ENCODE measurements at places on chromosomes 13 and 19.

DNA sequence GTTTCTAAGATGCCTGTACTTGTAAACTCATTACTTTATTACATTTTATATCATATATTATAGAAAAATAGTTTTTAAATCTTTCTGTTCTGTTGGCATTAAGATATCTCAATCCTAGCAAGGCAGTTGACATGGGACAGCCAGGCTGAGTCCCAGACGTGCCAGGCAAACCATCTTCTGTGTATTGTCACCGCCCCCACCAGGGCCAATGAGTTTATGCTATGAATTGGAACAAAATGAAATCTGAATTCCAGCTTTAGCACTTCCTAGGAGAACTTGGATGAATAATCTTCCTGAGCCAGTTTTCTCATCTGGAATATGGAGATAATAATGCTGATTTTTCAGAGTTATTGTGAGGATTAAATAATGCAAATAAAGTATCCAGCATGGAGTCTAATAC, 79.9 kb upstream of the GSX1 start:
- DNase-seq: no peak

GRCh38 chr13:113592571-113592970, 8.0 kb downstream of the TFDP1 start:
- no peak for DNase-seq

GRCh38 chr13:35554972-35555623, 78.6 kb upstream of the MAB21L1 start:
- no peak for DNase-seq

DNA sequence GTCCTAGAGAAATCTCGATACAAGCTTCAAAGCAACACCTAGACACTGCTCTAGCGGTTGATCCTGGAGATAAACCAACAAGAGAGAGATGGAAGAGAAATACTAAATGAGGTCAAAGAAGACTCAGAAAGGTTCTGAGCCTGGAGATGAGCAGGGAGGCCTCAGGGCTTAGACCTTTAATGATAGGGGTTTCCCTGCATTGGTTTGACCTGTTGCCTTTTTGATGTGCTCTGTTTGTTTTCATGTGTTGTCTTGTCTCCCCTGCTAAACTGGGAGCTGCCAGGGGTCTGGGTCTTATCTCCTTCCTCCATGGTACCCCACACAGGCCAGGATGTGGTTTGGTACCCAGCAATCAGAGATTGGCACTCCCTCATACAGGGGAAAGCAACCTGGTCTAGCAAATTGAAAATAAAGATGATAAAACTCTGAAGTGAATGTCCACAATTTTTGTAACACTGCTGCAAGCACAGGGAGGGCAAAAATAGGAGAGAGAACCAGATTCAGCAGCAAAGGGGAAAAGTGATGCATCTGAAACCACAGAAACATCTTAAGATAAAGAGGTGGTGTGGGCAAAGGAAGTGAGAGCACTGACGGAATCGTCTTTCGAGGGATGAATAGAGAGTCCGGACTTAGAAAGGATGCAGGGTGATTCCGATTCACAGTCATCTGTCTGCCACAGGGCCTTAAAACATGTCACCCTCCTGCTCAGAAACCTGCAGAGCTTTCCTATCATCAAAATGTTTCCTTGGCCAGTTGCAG, 3.5 kb downstream of the FFAR2 start:
- no peak for DNase-seq

- no peak for DNase-seq
Observed at GRCh38 chr13:72431981-72432682, 295.3 kb downstream of the MZT1 start.

DNA sequence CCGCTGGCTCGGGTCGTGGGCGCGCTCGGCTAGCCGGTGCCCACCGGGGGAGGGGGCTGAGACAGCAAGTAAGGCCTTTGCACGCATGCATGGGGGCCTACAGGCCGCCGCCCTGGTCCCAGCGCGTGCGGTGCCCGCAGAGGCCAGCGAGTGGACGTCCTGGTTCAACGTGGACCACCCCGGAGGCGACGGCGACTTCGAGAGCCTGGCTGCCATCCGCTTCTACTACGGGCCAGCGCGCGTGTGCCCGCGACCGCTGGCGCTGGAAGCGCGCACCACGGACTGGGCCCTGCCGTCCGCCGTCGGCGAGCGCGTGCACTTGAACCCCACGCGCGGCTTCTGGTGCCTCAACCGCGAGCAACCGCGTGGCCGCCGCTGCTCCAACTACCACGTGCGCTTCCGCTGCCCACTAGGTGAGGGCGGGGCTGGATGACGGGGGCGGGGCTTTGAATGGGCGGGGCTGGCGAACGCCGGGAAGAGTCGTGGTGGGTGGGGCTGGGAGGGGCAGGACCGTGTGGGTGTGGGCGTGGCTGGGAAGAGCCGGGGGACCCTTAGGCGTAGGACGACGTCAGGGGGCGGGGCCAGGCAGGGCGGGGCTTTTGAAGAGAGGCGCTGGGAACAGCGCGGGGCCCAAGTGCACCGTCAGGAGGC, 2.1 kb downstream of the CILP2 start:
- no peak for DNase-seq

GRCh38 chr19:3179739-3180293, 1.2 kb downstream of the S1PR4 start:
- no peak for DNase-seq

- DNase-seq: no peak
Observed at GRCh38 chr19:20612711-20613316, 47.2 kb upstream of the ZNF737 start.

- no peak for DNase-seq
Observed at GRCh38 chr19:40611096-40611495, 9.9 kb downstream of the LTBP4 start.

GRCh38 chr19:31140717-31141116, 208.5 kb downstream of the TSHZ3 start:
- DNase-seq: no peak

- DNase-seq: no peak
Observed at GRCh38 chr13:93646245-93646644, 419.6 kb downstream of the GPC6 start.

DNA sequence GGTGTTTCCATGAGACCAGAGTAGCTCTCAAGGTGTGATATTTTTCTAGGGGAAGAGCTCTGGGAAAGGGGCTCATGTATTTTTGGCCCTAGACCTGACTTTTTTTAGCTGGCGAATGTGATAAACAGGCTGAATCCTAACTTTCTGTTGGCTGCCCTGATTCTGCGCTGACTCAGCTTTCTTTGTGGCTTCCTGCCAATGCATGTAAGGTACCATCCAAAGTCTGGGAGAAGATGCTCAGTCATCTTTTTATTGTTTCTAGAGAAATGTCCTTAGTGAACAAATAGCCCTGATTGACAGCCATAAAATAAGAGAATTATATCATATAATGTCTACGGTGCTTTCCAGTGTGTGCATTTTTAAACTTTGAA, 113.6 kb upstream of the MBNL2 start:
- no peak for DNase-seq
